Stimulated activated CD4-positive, alpha-beta T cell treated with anti-CD3 and anti-CD28 coated beads, Interleukin-12 subunit alpha, Interleukin-12 subunit beta, amount 100 ng/mL, for 24 hours (primary cell): ENCODE measurements at places on chromosomes 1 and 21.

- DNase-seq, result no peak
Measured at GRCh38 chr1:5565281-5566125, 426.7 kb downstream of the NPHP4 start.

GRCh38 chr1:44947774-44948311 is 38.6 kb downstream of the EIF2B3 start:
- no peak for DNase-seq

DNA sequence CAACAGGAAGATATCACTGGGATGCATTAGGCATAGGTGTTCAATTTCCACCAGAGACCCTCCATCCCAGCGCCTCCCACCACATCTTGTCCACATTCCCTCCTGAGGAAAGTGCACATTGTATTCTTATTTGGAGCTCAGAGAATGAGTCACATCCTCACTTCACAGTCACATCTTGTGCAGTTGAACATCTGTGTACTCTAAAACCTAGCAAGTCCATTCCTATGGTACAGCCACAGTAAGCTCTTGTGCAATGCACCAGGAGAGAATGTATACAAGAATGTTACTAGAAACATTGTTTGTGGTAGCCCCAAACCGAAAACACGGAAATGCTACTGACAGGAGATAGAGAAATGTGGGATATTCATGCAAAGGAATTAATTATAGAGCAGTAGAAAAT is 1.6 kb upstream of the KDF1 start:
- DNase-seq, result no peak

DNA sequence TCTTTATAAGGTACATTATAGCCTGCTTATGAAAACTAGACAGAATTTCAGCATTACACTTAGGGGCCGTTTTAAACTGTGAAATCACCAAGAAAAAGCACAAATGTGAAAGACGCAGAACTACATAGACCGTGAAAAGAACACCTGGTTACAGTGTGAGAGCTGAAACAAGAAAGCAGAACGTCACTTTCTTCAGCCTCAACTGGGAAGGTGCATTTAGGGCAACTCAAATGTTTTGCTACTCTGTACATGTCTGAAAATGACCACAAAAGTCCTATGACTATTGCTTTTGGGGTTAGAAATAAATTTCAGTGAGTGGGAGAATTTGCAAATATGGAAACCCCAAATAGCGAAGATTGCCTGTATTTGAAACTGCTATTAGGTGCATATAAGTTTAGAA is 268.7 kb downstream of the OLFM3 start:
- DNase-seq, result no peak

GRCh38 chr1:208084764-208085163 is 159.4 kb downstream of the PLXNA2 start:
- DNase-seq, result no peak

GRCh38 chr1:203271962-203272632 is 33.2 kb upstream of the BTG2 start:
- no peak for DNase-seq

DNA sequence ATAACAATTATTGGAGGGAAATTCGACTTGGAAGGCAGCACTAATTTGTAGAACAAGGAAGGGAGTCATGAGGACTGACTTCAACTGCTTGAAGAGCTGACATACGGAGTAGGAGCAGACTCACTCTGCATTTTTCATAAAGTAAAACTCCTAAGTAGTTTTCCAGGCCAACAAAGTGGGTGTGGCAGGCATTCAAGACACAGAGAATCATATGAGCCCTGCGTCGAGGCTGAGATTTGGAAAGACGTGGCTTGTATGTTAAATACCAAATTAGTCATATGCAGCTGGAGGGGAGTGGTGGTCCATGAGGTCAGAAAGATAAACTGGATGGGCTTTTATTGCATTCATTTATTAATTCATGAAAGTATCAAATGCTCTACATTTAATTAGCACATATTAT is 255.7 kb upstream of the JUN start:
- DNase-seq, result no peak

DNA sequence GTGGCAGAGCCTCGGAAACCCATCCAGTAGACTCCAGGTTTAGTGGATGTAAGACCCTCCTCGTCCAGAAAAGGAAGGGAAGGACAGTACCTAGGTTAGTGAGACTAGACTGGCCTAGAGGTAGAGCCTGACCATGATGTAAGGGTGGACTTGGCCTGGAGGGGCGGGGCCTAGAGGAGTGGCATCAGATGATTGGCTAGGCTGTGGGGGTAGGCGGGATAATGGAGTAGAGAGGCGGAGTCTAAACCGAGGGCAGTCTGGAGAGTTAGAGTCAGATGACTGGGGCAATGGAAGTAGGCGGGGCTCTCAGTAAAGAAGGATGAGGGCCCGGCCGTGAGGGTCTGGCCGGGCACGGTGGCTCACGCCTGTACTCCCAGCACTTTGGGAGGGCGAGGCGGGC is 70.1 kb downstream of the EPHB2 start:
- DNase-seq, result no peak

- no peak for DNase-seq
Measured at GRCh38 chr21:26698416-26698815, 125.3 kb upstream of the CYYR1 start.

DNA sequence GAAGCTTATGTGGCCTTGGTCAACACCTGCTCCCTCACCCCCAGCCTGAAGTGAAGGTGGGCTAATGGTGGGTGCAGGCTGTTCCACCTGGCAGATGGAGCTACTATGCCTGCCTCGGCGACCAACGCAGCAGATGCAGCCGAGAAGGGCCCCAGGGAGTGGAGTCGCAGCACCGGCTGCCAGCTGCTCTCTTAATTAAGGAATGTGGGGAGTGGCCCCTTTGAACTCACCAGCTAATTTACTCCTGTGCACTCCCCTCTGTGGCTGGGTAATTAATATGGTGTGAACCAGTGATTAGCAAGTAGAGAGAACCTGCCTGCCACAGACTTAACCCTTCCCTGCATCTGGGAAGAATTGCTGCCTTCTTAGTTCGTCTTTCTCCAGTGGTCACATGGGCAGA is 3.3 kb upstream of the SLAMF8 start:
- DNase-seq, result no peak

- DNase-seq, result no peak
Measured at GRCh38 chr1:171744986-171745385, 3.1 kb upstream of the VAMP4 start.

DNA sequence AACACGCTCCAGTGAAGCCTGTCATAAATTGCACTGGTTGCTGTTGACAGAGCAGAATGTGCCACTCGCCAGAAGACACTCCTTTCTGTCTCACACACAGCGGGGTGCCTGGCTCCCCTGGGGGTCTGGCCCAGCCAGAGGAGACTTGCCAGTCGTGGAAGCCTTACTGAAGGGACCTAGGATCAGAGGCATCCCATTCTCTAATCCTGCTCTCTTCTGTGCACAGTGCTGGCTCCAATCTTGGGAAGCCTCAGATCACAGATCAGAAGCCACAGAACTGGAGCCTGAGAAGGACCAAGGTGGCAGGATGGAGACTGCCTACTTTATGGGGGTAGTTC is 1.4 kb downstream of the SLC9A1 start:
- DNase-seq, result no peak

GRCh38 chr1:237282208-237282783 is 240.3 kb downstream of the RYR2 start:
- no peak for DNase-seq

DNA sequence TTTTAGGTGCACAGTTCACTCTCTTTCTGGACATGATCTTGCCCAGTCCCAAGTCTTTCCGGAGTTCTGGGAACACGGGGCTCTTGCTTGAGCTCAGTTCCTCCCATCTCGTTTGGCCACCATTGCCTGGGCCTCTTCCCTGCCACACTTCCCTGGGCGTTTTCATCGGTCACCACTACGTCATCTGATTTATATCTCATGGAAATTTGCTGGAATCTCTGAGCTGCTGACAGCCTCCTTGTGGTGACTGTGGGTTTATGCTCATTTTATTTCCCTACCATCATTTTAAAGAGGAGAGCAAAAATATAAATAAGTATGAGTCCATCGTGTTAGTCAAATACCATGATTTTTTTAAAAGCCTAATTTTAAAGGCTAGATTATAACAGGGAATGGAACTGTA is 449.1 kb upstream of the KAZN start:
- DNase-seq, result no peak

- DNase-seq, result no peak
Measured at GRCh38 chr1:228197555-228198147, 10.2 kb upstream of the OBSCN start.

DNA sequence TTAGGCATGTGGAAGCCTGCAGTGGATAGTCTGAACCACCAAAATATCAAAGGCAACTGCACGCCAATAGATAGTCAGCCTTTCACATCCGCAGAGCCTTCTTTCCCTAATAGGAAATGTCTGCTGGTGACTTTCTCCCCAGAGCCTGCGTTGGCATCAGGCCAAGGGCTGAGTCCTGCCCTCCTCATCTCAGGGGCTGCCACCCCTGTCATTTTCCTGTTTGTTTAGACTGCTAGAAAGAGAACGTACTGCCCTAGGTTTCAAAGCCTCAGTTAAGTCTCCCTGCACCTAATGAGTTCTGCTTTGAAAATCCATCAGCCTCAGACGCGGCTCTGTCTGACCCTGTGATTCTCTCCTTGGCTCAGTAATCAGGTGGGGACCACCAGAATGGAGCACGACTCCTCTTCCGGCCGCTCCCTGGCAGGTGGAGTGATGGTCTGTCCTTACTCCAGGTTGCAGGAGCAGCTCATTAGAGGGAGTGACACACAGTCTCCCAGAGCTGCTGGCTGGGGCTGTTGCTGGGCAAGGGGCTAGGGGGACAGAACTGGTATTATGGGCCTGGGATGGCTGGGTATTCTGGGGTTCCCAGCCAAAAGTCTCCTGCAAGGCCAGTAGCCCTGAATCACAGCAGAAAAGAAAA is 27.3 kb downstream of the STUM start:
- DNase-seq, result no peak

- DNase-seq, result no peak
Measured at GRCh38 chr1:58874757-58875755, 91.2 kb upstream of the JUN start.

DNA sequence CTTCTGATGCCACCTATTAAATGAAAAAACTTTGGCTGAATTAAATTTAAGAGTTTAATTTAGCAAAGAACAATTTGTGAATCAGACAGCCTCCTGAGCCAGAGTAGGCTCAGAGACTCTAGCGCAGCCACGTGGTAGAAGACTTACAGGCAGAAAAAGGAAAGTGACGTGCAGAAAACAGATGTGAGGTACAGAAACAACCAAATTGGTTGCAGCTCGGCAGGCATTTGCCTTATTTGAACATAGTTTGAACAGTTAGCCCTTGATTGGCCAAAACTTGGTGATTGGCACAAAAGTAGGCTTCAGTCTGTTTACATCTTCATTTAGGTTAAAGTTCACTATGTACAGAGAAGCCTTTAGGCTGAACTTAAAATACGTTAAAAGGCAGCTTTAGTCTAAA is 22.9 kb downstream of the TCP10L start:
- DNase-seq, result no peak

DNA sequence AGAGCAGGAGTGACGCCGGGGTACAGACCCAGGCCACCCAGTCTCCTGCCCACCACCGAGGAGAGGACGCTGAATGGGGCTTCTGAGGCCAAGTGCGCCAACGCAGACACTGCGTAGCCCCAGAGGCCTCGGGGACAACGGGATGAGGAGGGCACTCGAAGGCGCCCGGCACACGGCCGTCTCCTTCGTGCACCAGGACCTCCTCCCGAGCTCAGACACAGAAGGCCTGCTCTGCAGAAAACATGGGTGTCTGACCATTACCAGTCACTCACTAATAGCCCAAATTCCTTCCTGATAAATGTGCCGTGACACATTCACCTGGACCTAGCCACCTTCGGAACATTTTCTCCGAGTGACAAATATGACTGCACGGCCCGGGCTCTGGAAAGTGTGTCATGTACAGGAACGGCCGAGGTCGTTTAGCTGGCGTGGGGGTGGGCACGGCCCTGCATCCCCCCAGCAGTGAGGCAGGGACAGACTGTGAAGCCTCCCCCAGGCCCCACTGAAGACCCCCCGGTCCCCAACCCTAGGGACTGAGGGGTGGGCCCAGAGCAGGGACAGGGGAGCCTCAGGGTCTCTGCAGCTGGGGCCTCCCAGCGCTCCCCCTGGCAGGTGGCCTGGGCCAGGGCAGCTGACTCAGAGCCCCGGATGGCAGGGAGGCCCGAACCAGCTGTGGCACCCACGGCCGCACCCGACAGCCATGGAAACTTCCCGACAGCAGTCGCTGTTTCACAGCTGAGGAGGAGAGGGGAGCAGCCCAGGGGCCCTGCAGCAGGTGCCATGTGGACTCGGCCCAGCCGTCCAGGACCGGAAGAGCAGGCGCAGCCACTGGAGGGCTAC is 16.7 kb upstream of the COL6A2 start:
- no peak for DNase-seq

- DNase-seq, result no peak
Measured at GRCh38 chr1:110114784-110115183, 2.5 kb downstream of the UBL4B start.

DNA sequence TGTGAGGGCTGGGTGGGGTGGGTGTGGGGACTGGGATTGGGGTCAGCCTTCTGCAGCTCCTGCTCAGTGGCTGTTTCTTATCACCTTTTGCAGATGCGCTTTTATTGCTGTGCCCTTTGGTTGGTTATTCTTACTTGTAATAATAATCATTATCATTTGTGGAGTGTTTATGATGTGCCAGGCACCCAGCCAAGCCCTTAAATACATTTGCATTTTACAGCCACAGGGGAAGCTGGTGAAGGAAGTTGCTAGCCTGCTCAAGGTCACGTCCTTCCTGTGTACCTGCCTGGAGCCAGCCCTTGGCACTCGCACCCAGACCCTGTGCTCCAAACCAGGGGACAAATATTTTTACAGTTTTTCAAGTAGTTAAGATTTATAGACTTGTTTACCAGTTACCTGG is 144.0 kb downstream of the PGBD5 start:
- DNase-seq, result no peak

- no peak for DNase-seq
Measured at GRCh38 chr21:17610911-17611310, 1.8 kb downstream of the BTG3 start.

- DNase-seq, result no peak
Measured at GRCh38 chr1:37393173-37394120, 80.9 kb upstream of the ZC3H12A start.

DNA sequence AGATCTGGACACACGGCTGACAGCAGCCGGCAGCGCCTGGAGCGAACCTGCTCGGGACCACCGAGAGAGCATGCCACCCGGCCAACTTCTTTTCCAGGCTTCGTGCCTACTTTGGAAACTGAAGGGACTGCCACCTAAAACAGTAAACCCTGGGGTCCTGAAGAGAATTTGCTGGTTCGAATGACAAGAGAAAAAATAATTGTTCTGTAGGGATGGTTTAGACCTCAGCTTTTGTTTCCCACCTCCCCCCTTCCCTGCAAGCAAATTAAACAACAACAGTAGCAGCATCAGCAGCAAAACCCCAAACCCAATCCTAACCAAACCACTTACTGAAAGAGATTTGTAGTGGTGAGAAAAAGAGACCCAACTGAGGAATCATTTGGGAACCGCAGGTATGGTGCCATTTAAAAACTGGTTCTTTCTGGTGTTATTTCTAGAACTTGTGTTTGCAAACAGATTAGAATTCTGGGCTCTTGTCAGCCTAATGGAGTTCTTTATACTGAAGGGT is 105.6 kb downstream of the LEPR start:
- DNase-seq, result no peak

- no peak for DNase-seq
Measured at GRCh38 chr1:214549604-214550003, 1.8 kb downstream of the PTPN14 start.
